ENCODE measurements at places on chromosomes 1 and 21.

DNA sequence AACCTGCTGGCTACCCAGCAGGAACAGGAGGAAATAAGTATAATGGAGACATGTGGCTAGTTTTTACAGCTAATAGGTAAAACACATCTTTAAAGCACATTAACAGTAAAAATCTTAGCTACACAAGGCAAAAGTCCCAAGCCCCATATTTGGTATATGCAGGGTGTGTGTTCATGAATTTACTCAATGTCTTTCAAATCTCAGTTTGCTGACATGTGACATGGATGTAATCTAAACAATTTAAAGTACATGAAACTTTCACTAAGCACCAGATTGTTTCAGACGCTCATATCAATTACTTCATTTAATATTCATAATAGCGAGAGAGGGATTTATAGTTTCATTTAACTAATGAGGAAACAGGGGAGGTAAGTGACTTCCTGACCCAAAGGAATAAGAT, 3.9 kb downstream of the TACSTD2 start:
- DNase-seq = no peak

GRCh38 chr1:207031016-207031415, 1.5 kb downstream of the C1orf116 start:
- no peak for DNase-seq

- no peak for DNase-seq
These were observed 14.7 kb downstream of the CR1L start for GRCh38 chr1:207659545-207660153.

DNA sequence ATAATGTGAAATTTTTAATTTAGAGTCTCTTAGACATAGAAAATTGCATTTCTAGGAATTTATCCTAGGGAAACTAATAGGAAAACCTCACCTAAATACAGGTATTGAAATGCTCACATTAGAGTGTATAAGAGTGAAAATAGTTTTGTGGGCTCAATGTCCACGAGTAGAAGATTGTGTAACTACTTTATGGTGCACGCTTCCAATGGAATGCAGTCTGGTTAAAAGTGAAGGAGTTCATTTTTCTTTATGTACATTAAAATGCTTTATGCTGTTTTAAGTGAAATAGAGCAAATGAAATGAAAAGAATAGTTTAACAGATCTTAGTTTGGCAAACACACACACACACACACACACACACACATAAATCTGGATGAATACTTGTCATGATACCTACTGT, 278.2 kb downstream of the USP25 start:
- DNase-seq = no peak

DNA sequence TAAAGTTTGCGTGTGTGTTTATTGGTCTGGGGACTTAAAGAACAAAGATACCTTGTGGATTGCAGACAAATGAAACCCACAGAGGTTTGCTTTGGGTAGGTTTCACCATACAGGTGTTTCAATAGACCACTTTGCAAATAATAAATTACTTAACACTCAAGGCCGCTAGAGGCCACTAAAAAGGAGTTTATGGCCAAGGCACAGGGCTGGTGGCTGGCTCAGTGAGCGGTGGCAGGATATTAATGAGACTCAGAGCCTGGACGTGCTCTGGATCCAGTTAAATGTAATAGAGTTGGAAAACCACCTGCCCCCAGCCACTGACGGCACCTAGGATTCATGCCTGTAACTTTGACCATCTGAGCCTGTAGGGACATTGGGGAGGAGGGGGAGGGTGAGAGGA, 44.5 kb downstream of the LRRC38 start:
- DNase-seq = no peak

DNA sequence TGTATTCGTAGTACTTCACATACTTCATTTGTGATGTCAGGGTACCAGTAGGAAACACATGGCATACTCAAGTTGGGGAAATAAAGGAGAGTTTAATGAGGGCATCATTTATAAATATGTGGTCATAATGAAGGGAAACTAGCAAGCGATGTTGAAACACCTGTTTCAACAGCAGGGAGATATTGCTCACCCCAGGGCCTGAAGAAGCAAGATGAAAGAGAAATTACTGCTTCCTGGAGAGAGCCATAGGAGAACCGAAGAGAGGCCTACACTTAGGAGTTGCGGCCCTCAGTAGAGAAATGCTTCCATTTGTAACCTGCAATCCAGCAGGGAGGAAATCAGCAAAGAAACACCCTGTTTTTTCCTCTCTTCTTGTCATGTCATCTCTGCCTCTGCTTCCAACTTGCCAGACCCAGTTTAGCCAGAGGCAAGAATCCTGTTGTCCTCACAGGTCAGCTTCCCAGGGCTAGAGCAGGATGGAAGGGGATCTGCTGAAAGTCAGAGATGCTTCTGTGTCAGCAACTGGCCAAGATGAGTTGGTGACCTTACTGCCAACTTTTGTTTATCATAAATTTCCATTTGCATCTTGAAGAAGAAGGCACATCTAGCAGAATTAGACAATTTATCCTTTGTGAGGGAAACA, 67.6 kb upstream of the TSPAN2 start:
- DNase-seq = no peak

- DNase-seq = no peak
These were observed 126.0 kb upstream of the HMCN1 start for GRCh38 chr1:185608177-185608576.

DNA sequence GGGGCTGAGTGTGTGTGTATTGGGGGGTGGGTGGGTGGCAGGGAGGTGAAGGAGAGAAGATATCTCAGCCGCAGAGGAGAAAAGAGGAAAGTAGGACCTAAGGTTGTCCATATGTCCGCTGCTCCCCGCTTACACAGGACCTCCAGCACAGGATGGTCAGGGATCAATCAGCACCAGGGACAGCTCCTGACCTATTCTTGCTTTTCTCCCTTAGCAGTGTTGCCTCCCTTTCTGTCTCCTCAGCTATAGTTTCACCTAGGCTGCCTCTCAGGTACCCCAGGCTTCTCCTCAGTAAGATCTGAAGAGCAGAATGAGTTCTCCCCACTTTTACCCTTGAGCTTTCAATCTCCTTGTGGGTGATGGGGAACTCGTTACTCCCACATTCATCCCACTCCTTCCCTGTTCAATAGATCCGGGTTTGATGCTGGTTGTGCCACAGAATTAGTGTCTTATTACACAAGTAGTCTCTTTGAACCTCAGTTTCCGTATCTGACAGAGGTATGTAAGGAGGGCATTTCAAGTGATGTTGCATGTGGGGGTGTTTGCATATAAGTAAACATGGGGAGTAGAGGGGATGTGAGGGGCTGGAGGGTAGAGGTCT, 1.4 kb upstream of the DPH2 start:
- no peak for DNase-seq

GRCh38 chr1:91606546-91607078, 106.0 kb downstream of the CDC7 start:
- no peak for DNase-seq

- DNase-seq = no peak
These were observed 14.5 kb upstream of the CCDC185 start for GRCh38 chr1:223378754-223379153.

GRCh38 chr1:169509354-169509753, 23.6 kb upstream of the SLC19A2 start:
- no peak for DNase-seq
